ENCODE measurements at places on chromosomes 6 and 20. TPM values are rescaled to one million over a fixed set of nuclear protein-coding genes. Genes with fewer than 3 reads are reported as not detected.

DNA sequence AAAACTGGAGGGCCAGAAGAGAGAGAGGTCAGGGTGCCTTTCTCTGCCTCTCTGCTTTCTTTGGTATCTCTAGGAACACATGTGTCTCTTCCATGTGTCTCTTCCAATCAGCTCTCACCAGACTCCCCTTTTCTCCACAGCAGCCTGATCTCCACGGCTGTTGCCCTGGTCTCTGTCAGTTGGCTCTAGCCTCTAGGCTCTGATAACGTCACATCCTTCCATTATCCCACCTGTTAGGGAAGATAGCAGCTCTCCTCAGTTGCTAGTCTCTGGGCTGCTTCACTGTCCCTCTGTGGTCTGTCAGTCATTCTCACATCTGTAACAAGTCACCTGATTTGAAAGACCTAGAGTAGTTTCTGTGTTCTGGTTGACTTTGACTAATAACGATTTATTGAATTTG is 80.2 kb downstream of the PLCB4 start:
- no peak for DNase-seq

DNA sequence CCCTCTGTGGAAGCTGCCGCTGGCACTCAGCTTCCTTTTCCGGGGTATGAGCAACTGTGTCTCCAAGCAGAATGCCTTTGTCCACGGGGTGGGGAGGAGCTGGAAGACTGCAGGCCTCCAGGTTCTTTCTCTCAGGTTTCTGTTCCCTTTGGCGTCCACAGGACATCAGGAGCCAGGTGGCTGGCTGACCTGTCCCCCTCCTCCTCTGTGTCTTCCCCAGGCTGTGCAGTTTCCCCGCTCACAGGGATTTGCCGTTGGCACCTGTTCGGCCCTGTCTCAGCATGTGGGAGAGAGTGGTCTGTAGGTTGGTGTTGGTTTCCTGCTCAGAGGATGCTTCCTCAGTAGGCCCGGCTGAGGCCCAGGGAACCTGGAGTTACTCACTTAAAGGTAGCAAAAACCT is 43.5 kb downstream of the CDS2 start:
- no peak for DNase-seq

- DNase-seq = no peak
Measured at GRCh38 chr20:17943343-17943742, 25.3 kb downstream of the SNX5 start.

GRCh38 chr6:25950297-25950696 is 12.3 kb upstream of the TRIM38 start:
- no peak for DNase-seq

- DNase-seq = no peak
Measured at GRCh38 chr20:23145281-23145700, 59.2 kb upstream of the CD93 start.

DNA sequence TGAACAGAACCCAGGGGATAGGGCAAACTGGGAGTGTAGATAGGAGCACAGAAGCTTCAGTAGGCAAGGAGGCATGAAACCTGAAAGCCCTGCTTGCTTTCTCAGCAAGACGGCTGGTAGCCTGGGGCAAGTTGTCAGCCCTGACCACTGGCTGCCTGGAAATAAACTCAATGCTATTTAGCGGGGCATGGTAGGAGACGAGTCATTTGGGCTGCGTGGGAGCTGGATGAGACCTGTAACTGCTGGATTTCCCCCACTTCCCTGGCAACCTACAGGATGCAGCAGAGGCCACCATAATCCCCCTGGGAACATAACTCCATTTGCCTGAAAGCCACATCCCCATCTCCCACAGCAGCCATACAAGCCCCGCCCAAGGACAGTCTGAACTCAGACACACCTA is 332.6 kb upstream of the TBX18 start:
- peak; percentile 31 for DNase-seq

DNA sequence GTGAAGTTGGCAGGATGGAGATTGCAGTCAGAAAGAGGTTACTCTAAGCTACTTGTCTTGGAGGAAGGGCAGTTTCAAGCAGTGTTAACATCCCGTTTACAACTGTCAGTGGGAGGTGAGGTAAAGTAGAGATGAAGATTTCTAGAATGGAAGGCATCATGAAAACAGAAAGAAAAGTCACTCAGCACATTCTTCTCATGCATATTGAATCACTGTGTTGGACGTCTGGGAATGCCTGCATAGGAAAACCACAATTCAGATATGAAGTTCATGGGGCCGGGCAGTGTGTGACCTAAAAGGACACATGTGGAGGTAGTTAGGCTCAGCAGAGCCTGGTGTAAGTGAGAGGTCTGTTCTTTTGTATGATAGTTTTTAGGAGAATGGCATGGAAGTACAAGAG is 73.5 kb upstream of the LAMP5 start:
- no peak for DNase-seq

- DNase-seq = peak; percentile 84
Measured at GRCh38 chr20:63830841-63831588, at the start of gene ZBTB46. ZBTB46 (minus strand) TSS chr20:63831264; CDS start chr20:63790757, 40,507 bp downstream.

DNA sequence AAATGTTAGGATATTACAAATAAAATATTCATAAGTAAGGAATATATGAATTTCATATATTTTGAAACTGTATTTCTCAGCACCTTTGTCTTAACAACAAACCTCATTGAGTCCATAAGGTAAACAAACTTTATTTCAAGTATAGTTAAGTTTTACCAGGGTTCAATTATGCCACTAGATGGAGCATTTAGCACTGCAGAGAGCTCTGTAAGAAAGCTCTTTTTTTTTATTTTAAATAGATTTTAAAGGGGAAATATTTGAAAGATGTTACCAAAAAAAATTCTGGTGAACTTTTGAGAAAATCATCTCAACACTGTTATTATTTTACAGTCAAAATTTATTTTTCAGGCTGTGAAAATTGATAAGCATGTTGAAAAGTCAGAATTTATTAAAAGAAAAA is 955.2 kb upstream of the EYS start:
- DNase-seq = no peak

DNA sequence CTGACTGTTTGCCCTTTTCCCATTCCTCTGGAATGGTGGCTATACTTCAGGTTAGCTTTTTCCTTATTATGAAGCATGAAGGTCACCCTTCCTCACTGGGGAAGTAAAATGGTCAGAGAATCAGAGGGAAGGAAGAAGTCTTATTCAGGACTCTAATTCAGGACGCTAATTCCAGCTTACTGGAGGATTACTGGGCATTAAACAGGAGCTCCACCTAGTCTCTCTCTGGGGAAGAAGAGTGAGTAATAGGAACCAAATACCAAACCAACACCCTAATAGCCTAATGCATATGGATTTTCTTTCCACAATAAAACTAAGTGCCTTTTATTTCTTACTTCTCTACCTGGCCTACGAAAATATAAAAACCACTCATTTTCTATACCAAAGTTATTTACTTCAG is 10.1 kb downstream of the CRISP1 start:
- no peak for DNase-seq

GRCh38 chr20:34710861-34711574 is 6.9 kb downstream of the TP53INP2 start:
- peak; percentile 61 for DNase-seq

DNA sequence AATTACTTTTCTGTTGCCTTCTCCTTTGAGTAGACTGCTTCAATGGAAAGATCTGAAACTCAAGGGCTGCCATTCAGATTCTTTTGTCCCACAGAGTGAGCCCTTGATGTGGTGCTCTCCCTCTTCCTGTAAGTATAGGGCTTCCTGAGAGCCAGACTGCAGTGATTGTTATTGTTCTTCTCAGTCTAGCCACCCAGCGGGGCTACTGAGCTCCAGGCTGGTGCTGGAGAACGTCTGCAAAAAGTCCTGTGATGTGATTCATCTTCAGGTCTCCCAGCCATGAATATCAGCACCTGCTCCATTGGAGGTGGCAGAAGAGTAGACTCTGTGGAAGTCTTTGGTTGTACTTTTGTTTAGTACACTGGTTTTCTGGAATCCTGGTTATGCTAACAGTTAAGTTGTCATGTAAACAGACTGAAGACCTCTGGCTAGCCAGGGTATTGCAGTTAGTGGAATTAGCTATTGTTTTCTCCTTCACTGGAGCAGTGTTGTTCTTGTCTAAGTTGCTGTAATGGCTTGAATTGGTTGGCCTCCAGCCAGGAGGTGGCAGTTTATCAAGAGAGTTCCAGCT is 240.9 kb downstream of the COL12A1 start:
- DNase-seq = no peak

GRCh38 chr6:31083742-31084354 is 28.5 kb downstream of the C6orf15 start:
- peak; percentile 82 for DNase-seq

DNA sequence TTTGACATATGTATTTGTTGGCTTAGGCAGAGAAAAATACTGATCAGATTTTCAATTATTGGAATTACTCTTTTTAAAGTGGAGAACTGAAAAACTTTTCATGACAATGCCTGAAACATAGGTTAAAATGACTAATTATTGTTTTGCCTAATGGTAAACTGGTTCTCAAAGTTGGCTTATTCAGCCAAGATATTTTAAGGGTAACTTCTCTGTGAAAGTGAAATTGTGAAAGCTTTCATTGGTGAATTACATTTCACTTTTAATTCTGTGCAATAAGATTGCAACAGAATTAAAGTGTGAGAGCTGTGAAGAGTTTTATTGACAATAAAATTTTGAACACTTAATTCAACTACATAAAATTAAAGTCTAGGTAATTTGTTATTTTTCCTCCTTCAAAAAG is 24.5 kb downstream of the KIAA0408 start:
- no peak for DNase-seq

- peak; percentile 77 for DNase-seq
Measured at GRCh38 chr6:137661601-137662000, 167.4 kb upstream of the OLIG3 start.

DNA sequence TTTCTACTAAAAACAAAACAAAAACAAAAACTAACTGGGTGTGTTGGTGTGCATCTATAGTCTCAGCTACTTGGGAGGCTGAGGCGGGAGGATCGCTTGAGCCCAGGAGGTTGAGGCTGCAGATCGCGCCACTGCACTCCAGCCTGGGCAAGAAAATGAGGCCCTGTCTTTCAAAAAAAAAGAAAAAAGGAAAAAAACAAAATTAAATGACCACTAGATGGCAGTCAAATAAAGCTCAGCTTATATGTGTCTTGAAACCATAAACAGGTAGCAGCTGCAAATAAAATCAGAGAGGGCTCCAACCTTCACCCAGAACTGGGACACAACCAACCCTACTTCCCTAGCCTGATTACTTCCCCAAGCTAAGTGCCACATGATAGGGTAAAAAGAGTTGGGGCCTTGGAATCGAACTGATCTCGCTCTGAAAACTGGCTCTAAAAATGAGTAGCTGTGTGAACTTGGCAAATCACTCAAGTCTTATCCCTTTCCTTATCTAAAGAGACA is 67.1 kb upstream of the ADGRF4 start:
- peak; percentile 67 for DNase-seq

DNA sequence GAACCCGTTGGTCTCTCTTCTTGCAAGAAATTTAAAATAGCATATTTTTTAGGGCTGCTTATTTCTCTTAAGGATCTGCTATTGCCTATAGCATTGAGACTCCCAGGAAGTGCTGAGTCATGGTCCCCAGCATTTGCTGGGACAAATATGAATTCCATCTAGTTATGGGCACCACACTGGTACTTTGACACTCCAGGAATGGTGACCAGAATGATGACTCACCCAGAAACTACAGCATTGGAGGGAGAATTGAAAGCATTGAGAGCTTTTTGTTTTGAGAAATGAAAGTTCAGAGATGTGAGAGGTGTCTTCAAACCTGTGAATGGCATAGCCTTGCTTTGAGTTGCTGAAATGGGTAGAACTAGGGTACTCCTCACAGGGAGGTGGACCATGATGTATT is 699.7 kb downstream of the DHX35 start:
- no peak for DNase-seq

DNA sequence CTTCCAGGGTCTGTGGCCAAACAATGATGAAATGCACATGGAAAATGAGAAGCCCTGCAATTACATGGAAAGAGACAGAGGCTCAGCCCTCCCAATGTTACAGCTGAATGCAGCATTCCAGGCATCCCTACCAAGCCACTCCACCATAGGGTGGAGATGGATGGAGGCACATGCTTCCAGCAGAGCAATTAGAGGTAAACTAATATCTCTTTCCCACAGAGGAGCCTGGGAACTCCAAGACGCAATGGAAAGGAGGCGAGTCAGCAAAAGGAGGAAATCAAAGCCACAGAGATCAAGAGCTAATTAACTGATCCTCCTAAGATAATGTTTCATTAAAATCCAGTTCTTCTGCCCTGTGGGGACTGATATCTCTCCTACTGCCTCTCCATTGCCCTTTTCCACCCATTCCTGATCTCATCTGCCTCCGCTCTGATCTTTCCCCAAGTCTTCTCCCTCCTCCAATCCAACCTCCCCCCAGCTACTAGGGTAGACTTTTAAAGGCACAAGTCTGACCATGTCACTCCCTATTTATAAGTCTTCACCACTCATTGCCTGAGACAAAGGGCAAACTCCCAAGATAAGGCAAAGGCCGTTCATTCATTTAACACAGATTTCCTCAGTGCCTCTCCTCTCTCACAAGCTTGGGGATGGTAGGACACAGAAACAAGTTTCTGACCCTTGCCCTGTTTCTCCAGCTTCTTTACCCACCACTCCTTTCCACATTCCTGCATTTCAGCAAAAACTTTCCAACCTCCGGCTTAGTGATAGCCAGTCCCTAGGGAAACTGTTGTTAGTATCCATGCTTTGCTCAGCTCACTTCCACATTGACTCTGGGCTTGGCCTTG is 14.3 kb upstream of the KCNB1 start:
- DNase-seq = no peak

DNA sequence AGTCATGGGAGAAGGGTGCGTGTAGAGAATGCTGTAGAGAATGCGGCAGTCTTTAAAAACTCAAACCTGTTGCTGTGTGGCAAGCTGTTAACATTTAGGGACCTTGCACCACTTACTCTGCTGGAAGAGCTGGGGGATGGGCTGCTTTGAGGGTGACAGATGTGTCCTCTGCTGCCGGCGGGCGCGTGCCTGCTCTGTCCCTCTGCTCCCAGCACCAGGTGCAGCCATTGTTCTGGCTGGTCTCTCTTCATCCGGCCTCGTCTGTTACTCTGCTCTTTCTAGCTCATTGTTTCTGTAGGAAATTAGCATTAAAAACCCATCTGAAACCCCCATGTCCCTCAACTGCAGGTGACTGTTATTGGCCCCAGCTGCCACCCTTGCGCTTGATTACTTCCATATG is 78.5 kb downstream of the CBFA2T2 start:
- no peak for DNase-seq

The COL10A1 gene
- total RNA-seq = not detected

The ZFP57 gene
- 2.0 TPM for total RNA-seq

The MUC21 gene
- not detected for total RNA-seq

The CLVS2 gene
- not detected for total RNA-seq

The PRDM13 gene
- total RNA-seq = 0.05 TPM

The BNIP5 gene
- total RNA-seq = not detected

The ANKRD66 gene
- not detected for total RNA-seq

The GABRR1 gene
- not detected for total RNA-seq

The SRMS gene
- not detected for total RNA-seq
